ENCODE measurements at places on chromosomes 13 and 19.

DNA sequence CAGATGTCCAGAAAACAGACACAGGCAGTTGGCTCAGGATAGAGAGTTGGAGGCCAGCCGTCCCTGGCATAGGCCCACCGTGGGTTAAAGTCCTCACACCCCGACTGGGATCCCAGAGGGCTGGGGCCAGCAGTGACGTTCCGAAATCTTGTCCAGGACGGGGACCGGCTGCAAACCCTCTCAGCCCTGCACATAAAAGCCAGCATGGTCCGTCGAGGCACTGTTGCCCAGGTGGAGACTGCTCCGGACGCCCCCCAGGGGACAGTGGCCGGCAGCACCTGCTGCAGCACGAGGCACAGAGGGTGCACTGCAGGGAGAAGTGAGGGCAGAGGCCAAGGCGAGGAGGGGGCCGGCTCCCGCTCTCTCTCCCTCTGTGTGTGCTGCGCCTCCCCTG is 4.3 kb upstream of the IFNL2 start:
- DNase-seq: no peak

GRCh38 chr13:79987761-79988160 is 353.2 kb downstream of the SPRY2 start:
- DNase-seq: no peak

GRCh38 chr19:17329366-17330261 is 5.0 kb downstream of the ANO8 start:
- no peak for DNase-seq

GRCh38 chr13:49395878-49396380 is 47.9 kb downstream of the CAB39L start:
- no peak for DNase-seq

GRCh38 chr13:102441085-102441484 is 39.2 kb upstream of the FGF14 start:
- no peak for DNase-seq

DNA sequence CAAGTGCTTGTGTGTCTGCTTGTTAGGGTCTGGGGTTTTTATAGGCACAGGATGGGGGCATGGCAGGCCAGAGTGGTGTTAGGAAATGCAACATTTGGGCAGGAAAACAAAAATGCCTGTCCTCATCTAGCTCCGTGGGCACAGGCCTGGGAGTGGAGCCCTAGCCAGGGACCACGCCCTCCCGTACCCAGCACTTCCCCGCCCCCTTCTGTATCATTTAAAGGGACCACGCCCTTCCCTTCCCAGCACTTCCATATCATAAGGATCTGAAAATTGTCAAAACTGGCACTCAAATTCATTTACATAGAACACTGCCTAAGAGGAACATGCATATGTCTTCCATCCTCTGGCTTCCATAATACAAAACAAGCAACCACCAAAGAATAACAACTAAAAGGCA is 185.8 kb downstream of the B3GLCT start:
- no peak for DNase-seq

- DNase-seq: no peak
Observed at GRCh38 chr19:47637550-47637949, 28.6 kb downstream of the BICRA start.

- DNase-seq: no peak
Observed at GRCh38 chr19:3381701-3382372, 15.5 kb downstream of the NFIC start.
